HFFc6 (cell line): ENCODE measurements at places on chromosomes 2 and 18.

- no peak for DNase-seq
Measured at GRCh38 chr2:191617575-191617974, 60.4 kb upstream of the NABP1 start.

DNA sequence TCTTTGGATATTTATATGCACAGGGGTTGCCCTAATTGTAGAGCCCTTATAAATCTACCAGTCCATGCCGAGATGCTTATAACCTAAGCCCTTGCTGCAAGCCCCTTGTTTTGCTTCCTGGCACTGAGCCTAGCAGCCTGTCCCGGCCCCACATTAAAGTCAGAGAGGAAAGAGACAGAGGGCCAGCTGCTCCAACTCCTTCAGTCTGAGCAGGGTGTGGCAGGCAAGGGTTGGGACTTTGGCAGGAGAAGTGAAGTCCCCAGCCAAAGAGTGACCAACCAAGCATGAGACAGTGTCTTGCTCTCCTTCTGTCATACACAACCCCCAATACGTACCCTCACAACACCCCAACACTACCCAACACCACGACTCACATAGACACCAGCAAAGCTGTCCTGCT is 54.7 kb upstream of the FZD7 start:
- no peak for DNase-seq

- DNase-seq: no peak
Measured at GRCh38 chr2:106649306-106649705, 162.1 kb downstream of the CD8B2 start.

- no peak for DNase-seq
Measured at GRCh38 chr2:231931481-231931915, 5.3 kb upstream of the NPPC start.

DNA sequence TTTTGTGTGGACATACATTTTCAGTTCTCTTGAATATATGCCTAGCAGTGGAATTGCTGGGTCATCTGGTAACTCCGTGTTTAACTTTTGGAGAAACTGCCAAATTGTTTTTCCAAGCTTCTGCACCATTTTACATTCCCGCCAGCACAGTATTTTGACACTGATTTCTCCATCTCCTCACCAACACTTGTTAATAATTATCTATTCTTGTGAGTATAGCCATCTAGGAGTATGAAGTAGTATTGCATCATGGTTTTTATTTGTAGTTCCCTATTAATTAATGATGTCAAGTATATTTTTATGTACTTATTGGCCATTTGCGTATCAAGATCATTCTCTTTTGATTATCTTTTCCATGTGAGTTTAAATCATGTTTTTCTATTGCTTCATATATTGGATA is 17.9 kb upstream of the AOX1 start:
- no peak for DNase-seq

- peak; percentile 82 for DNase-seq
Measured at GRCh38 chr2:230418341-230419016, 2.5 kb downstream of the SP100 start.

- no peak for DNase-seq
Measured at GRCh38 chr2:239278361-239278760, 122.5 kb downstream of the HDAC4 start.

GRCh38 chr2:50143822-50144575 is 887.9 kb downstream of the NRXN1 start:
- no peak for DNase-seq

- DNase-seq: peak; percentile 60
Measured at GRCh38 chr2:160411167-160411566, 82.4 kb downstream of the RBMS1 start.

DNA sequence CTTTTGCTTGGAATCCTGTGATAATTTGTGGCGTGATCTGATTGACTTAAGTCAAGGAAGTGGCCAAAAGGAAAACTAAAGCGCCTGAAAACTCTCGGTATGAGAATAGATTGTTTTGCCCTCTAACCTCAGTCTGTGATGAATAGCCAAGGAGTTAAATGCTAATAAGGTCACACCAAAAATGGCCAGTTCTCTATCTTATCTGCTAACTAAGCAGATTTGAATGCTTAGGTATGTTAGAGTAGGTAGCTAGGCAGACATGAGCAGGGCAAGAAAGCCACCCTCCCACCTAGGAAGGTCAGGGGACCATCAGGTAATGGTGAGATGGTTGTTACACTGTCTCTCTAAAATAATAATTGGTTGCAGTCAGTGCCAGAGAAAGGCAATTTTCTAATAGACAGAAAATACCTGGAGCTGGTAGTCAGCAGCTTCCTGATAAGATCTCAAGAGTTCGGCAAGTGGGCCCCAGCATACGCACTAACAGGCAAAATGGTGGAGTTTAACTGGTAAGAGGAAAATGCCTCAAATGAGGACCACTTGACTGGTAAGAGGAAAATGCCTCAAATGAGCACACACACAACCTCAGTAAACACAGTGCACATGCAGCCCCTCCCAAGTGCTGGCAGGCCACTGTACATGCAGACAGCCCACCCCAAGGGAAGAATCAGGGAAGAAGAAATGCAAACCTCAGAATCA is 468.4 kb downstream of the MBD2 start:
- no peak for DNase-seq

DNA sequence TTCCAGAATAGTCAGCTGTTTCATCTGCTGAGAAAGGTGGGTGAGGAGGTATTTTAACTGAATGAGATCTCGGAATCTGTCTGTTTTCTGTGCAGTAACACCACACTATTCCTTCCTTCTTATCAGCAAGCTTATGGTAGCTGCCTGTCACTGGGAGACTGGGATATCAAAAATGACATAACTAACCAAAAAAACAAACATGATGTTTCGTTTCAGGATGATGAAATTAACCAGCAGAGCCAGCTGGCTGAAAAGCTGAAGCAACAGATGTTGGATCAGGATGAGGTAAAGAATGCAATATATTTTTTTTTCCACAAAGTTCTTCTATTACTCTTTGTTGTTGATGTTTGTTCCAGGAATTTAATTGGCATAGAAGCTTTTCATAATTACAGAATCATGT is 59.8 kb upstream of the LYPD6B start:
- DNase-seq: no peak

DNA sequence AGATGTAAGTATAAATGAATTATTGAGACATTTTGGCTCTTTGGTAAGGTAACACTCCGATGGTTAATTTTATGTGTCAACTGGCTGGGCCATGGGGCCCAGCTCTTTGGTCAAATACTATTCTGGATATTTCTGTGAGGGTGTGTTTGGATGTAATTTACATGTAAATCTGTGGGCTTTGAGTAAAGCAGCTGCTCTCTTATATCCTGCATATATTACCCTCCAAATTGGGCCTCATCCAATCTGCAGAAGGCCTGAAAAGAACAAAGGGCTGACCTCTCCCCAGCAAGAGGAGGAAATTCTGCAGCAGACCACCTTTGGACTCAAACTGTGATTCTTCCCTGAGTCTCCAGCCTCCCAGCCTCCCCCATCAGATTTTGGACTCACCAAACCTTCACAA is 464.1 kb downstream of the PLCL1 start:
- no peak for DNase-seq

DNA sequence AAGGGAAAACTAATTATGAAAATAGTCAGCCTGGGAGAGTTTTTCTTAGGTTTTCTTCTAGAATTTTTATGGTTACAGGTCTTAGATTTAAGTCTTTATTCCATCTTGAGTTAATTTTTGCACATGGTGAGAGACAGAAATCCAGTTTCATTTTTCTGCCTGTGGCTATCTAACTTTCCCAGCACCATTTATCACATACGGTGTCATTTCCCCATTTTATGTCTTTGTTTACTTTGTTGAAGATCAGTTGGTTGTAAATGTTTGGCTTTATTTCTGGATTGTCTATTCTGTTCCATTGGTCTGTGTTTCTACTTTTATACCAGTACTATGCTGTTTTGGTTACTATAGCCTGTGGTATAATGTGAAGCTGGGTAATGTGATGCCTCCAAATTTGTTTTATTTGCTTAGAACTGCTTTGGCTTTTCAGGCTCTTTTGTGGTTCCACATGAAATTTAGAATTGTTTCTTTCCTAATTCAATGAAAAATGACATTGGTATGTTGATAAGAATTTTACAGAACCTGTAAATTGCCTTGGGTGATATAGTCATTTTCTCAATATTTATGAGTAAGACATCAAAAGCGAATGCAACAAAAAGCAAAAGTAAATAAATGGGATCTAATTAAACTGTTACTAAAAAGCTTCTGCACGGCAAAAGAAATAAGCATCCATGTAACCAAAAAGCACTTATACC is 146.1 kb upstream of the NOL4 start:
- DNase-seq: no peak
